ENCODE measurements at places on chromosomes 12 and 14.

GRCh38 chr14:32900547-32900946 is 38.1 kb upstream of the NPAS3 start:
- no peak for DNase-seq

- DNase-seq = no peak
Measured at GRCh38 chr12:117686911-117687377, 281.8 kb downstream of the KSR2 start.

DNA sequence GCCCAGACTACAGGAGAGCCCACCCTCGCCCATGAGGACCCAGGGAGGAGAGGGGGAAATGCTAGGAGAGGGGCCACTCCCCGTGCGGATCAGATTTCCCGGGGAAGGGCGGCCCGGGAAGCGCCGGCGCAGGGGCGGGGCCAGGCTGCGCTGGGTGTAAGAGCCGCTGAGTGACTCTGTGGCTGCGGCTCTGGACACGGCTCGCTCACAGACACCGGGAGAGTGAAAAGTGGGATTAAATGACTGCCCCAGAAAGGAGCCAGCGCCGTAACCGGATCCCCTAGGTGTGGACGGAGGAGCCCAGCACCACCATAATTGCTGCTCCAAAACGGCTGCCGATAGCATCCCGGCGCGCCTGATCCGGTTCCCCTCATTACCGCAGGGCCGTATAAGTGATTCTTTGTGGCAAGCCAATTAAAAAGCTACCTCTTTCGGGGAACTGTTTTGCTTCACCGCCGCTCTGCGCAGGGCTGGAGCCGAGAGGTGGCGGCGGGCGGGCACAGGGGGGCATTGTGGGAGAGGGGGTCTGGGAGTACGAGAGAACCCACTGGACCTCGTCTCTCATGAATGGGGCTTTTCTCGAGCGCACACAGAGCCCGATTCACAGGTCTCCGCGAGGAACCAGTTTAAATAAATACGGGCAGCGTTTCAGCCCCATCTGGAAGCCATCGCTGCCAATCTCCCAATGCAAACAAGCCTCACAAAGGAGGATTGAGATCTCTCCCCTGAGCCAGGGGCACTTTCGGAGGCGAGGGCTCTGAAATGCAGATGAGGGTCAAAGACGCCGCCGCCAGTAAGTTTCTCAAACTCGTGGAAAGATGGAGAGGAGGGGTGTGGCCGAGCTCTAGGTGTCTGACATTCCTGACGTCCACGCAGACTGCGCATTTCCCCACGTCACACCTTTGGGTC is 2.5 kb downstream of the COL2A1 start:
- no peak for DNase-seq

GRCh38 chr12:65756267-65756666 is 68.0 kb upstream of the HMGA2 start:
- no peak for DNase-seq
